Left colon (tissue), 2 donors: ENCODE measurements at places on chromosomes 2 and 18.

- no peak for DNase-seq
These were observed 34.7 kb downstream of the ST3GAL5 start for GRCh38 chr2:85854166-85854509.

- DNase-seq = no peak
These were observed 5.1 kb downstream of the CPS1 start for GRCh38 chr2:210561475-210561874.

GRCh38 chr18:70394672-70395071 is 105.8 kb downstream of the SOCS6 start:
- no peak for DNase-seq

DNA sequence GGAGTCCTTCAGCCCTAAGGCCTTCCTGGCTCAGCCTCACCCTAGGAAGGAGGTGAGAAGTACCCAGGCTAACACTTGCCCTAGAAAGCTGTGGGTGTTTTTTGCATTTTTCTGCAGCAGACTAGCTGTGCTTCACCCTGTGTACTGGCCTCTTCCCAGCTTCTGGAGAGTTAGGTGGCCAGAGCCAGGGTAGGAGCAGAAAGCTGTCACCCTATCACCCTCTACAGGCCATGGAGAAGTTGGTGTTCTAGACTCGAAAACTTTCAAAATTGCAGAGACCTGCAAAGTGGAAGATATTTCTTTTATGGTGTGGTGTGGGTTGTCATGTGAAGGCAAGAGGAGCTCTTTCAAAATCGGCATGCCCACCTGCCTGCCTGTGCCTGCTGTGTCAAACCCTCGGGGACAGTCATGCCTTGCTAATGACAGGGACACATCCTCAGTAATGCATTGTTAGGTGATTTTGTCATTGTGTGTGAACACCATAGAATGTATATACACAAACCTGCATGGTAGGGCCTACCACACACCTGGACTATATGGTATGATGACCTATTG is 29.8 kb downstream of the EHD3 start:
- no peak for DNase-seq

DNA sequence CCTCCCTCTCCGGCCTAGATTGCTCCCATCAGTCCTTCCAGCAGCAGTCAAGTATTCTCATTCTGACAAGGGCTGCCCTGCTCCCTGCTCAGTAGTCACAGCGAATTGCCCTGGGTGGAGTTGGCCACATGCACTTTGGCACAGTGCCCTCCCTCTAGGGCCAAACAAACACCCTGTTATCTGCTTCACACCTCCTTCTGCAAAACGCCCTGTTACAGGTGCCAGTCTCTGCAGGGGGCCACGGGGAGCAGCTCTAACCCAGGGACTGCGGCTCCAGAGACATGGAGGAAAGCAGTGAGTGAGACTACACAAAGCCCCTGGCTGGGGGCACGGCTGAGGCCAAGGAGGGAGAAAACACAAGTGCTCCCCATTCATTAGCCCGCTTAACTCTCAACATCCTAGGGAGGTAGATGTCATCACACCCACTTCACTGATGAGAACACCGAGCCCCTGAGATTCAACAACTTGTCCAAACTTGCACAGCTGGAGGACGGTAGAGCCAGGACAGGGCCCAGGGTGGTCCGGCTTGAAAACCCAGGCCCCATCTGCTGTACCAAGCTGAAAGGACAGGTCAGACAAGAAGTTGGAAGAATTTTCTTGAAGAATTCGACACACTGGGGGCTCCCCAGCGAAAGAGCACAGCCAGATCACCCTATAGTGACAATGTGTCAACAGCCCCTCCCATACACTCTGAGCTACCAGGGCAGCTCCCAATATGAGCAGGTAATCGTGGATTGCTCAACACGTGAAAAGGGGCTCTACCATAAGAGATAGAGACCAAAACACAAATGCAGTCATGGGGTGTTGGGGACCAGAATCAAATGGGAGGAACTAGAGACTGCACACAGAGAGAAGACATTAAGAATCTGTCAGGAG is 8.7 kb upstream of the TFCP2L1 start:
- DNase-seq = peak; percentile 91

GRCh38 chr2:230891509-230891908 is 26.8 kb downstream of the ITM2C start:
- DNase-seq = peak; percentile 24

DNA sequence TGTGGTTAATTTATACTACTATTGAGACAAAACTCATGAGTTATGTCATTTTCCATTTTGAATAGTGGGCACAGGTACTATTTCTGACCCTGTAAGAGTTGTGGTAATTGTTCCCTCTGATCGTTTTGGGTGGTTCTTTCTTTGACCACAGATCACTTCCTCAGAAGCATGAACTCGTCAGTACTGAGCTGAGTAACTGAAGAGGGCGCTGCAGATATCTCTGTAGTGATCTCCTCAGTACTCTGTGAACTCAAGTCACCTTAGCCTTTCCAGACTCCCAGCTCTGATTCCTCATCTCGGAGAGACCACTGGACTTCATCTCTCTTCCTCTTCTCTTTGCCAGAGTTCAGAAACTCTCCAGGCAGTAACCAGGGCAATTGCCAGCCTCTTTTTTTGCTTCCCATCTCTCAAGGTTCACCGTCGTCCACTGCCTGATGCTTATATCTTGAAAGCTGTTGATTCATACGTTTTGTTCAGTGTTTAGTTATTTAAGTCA is 9.4 kb upstream of the IL1RL1 start:
- DNase-seq = peak; percentile 43

GRCh38 chr2:32882816-32883810 is 63.6 kb upstream of the LTBP1 start:
- DNase-seq = no peak

GRCh38 chr2:221573430-221574230 is 1.5 kb upstream of the EPHA4 start:
- DNase-seq = peak; percentile 90

- DNase-seq = no peak
These were observed 157.3 kb downstream of the CAMKMT start for GRCh38 chr2:44519026-44519425.

DNA sequence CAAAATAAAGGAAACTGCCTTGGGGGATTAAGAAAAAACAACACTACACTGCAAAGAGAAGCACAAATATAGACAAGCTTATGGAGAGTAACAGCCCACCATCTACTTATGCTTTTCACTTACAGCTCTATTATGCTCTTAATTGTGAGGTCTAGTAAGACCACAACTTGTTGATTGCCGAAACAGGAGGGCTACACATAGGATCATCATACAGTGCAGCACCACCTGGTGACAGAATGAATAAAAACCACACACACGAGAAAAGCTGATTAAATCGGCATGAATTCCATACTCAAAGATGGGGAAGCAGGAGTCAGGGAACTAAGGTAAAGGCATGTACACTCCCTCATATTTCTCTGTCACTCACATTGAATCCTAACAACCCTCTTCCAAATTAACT is 259.2 kb downstream of the IKZF2 start:
- DNase-seq = no peak

- DNase-seq = no peak
These were observed 39.5 kb upstream of the NPAS2 start for GRCh38 chr2:100780203-100781008.

- DNase-seq = no peak
These were observed 90.8 kb upstream of the MEIS1 start for GRCh38 chr2:66344087-66344663.

GRCh38 chr2:236749346-236749745 is 179.7 kb downstream of the ACKR3 start:
- DNase-seq = no peak
